Left lung (tissue), 14 donors: ENCODE measurements at places on chromosomes 1 and 21. TPM values are rescaled to one million over a fixed set of nuclear protein-coding genes. Genes with fewer than 3 reads are reported as not detected.
A peak's percentile ranks its signal among the peaks of the same experiment; 100 is the strongest.

- peak; percentile 67 for DNase-seq
- no peak overlapping the region for H3K4me3 ChIP-seq
Observed at GRCh38 chr21:29372063-29372802, 73.5 kb downstream of the BACH1 start.

GRCh38 chr1:47676311-47677054 lies 238.6 kb downstream of the FOXD2 start:
- no peak overlapping the region for H3K27ac ChIP-seq
- DNase-seq: no peak
- no peaks in the 10 kb centered on the region for H3K4me1 ChIP-seq
- H3K27me3 ChIP-seq: no peaks in the 10 kb centered on the region
- no peak overlapping the region for H3K4me3 ChIP-seq

DNA sequence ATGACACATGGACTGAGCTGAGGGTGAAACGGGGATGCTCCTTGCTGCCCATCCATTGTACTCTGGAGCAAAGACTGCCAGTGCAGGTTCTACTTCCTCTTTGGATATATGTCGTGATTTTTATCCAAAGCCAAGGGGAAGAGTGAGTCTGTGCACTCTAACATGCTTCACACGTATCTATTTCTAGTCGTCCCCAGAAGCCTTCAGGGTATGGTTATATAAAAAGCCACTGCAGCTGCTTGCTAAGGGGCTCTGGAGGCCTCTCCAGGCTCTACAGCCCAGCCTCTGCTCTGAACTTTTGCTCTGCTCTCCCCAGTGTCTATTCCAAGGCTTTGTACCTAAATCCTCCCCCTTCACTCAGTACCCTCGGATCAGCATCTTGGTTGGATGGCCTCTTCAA lies 20.1 kb downstream of the PAFAH2 start:
- H3K36me3 ChIP-seq: peaks cover 89% of the 10 kb centered on the region
- no peak overlapping the region for H3K27ac ChIP-seq
- DNase-seq: no peak
- no peaks in the 10 kb centered on the region for H3K4me1 ChIP-seq

DNA sequence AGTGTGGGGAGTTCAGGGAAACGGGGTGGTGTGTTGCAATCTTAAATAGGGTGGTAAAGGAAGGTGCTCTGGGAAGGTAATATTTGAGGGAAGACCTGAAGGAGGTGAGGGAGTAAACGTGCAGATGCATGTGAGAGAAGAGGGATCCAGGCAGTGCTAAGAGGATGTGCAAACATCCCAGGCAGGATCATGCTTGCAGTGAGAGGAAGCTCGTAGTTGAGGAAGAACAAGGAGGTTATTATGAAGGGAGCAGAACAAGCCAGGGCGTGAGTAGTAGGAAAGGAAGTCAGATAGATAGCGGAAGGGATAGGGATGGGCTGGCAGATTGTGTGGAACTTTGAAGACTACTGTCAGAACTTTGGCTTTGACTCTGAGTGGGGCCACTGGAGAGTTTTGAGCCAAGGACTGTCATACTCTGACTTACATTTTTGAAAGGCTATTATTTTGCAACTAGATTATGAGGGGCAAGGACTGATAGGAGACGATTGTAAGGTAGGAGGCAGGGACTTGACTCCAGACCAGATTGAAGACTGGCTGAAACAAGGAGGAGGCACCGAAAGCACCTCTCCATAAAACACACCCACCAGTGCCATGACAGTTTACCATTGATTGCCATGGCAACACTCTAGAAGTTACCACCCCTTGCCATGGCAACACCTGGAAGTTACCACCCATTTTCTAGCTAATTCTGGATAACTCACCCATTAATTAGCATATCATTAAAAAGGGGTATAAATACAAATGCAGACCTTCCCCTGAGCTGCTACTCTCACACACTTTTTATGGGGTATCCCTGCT lies 67.0 kb downstream of the XCL2 start:
- no peaks in the 10 kb centered on the region for H3K4me1 ChIP-seq
- no peaks in the 10 kb centered on the region for H3K36me3 ChIP-seq

AMY1A gene
- polyA plus RNA-seq: 1.7 TPM
